ENCODE measurements at places on chromosomes 6 and 20.

GRCh38 chr20:15195378-15195777 lies 858.0 kb upstream of the FLRT3 start:
- no peak for DNase-seq

DNA sequence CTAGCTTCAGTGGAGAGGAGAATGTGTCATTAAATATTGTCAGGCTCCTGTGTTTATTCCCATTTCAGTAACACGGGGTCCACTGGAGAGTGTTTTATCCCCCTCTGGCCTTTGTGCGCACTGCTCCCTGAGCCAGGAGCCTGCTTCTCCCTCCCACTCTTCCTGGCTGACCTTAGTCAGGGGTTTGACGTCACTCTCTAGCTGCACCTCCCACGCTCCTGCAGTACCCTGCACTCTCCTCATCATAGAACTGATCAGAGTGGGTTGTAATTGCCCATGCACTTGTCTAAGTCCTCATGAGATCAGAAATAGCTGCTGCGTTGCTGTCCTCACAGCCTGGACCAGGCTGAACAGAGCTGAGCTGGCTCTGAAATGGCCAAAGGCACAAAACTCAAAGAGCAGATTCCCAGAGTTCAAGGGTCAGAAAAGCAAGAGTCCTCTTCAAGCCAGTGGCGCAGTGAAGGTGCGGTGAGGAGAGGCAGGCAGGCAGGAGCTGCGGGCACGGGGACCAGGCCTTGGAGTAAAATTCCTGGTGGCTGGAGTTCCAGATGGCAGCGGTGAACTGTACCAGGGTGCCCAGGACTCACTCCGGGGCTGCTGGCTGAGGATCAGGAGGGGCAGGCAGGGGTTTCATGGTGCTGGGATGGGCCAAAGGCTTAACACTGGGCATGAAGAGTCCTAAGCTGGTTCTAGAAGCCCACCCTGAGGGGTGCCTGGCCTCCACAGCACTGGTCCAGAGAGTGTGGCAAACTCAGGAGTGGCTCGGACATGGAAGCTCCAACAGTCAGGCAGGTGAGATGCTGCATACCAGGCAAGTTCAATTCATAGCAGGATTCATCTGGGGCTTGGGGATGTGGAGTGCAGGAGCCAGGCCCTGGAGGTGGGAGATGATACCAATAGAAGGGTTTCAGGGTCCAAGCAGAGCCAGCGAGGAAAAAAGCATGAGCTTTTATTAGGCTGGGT lies 170.9 kb downstream of the SCP2D1 start:
- DNase-seq: no peak

- no peak for DNase-seq
Observed at GRCh38 chr6:148866657-148867268, 119.9 kb downstream of the UST start.

- no peak for DNase-seq
Observed at GRCh38 chr6:134564705-134565104, 246.8 kb upstream of the SGK1 start.

DNA sequence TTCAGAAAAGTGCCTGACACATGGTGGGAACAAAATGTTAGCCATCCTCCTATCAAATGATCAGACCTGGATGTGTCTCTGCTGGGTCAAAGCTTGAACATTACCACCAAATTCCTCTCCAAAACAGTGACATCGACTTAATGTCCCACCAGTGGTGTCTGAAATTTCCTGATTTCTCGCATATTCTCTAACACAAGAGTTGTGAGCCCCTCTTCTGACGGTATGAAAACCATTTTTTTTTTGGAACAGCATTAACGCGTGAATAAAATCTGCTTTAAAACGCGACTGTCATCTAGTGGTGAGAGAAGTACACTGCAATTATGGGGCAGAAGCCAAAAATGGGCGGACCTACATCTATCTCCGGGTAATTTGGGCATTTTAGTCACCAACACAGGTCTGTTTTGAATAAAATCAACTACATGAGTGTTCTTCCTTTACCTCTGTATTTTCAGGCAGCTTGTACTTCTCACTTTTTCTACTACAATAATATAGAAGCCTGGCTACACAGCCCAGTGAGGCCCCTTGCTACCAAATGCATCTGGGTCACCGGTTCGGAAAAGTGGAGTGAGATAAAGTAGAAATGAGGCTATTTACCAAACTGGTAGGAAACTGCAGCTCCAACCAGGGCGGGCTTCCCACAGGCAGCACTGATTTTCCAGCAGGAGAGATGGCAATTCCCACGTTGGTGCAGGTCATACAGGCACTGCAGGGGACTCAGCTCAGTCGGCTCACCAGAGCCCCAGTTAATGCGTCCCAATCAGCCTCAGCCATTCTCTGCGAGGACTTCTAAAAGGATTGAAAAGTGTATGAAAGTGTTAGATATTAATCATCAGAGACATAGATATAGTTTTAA lies 27.4 kb downstream of the MGME1 start:
- no peak for DNase-seq

DNA sequence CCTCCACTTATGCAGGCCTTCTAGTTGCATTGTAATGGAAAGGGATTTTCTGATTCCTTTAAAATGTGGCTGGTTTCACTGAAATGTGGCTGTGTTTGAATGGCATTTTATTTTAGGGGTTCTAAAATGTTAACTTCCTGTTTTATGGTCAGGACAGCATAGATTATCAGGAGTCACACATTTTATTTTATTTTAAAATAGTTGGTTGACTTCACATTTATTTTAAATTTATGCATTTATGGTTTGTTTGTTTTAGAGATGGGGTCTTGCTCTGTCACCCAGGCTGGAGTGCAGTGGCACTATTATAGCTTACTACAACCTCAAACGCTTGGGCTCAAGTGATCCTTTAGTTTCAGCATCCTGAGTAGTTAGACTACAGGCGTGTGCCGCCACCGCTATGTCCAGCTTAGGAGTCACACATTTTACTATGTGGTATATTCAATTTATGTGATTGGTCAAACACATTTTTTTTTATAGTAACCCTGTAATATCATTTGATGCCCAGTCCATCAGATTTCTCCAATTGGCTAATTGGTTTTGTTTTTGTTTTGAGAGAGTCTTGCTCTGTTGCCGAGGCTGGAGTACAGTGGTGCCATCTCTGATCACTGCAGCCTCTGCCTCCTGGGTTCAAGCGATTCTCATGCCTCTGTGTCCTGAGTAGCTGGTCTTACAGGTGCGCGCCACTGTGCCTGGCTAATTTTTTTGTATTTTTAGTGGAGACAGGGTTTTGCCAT lies 2.3 kb downstream of the DTD1 start:
- DNase-seq: no peak

DNA sequence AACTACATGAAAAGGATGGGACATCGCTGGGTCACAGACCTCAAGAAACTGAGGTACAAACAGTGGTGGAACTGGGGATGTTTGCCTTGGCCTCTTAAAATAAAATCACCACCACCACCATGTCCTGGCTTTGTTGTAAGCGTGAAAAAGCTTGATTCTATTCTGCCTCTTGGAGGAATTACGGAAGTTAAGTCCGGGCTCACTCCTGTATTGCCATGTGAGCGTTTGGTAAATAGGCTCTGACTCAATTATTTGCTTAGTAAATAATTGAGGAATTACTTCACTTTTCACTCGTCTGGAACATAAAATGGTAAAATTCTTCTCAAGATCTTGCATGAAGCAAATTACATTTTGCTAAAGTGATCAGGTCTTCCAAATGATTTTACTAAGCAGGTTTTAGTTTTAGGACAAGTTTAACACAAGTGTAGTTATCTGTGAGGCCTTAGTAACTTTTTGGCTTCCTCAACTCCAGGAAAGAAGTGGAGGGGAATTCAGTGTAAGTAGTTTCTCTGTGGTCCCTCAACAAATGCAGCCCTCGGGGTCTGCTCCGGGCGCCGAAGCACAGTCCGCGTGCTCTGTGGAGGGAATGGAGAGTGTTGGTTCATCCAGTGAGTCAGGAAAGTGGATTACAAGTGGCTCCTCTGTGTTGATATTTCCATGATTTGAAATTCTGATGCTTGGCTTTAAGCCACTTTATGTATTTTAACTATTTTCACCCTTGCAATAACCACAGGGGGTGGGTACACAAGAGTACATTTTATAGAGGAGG lies 23.8 kb downstream of the IYD start:
- DNase-seq: no peak

DNA sequence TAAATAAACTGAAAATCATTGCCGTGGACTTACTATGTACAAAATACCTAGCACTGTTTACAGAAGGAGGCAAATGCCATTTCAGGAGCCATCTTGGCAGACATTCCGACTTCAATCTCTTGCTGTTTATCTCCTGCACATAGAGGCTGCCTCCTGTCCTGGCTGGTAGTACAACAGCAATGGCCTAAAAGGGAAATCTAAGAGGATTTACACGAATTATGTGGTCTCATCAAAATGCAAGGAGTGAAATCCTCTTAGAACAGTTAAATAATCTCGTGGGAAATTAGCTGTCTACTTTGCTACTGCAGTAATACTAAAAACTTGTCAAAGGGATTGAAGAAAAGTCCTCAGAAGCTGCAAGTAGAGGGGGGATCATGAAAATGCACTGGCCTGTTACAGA lies 82.2 kb upstream of the SLC2A12 start:
- DNase-seq: no peak
